LoVo (cell line): ENCODE measurements at places on chromosomes 7 and 10.

- DNase-seq = no peak
Observed at GRCh38 chr7:131021460-131021859, 287.5 kb upstream of the KLF14 start.

DNA sequence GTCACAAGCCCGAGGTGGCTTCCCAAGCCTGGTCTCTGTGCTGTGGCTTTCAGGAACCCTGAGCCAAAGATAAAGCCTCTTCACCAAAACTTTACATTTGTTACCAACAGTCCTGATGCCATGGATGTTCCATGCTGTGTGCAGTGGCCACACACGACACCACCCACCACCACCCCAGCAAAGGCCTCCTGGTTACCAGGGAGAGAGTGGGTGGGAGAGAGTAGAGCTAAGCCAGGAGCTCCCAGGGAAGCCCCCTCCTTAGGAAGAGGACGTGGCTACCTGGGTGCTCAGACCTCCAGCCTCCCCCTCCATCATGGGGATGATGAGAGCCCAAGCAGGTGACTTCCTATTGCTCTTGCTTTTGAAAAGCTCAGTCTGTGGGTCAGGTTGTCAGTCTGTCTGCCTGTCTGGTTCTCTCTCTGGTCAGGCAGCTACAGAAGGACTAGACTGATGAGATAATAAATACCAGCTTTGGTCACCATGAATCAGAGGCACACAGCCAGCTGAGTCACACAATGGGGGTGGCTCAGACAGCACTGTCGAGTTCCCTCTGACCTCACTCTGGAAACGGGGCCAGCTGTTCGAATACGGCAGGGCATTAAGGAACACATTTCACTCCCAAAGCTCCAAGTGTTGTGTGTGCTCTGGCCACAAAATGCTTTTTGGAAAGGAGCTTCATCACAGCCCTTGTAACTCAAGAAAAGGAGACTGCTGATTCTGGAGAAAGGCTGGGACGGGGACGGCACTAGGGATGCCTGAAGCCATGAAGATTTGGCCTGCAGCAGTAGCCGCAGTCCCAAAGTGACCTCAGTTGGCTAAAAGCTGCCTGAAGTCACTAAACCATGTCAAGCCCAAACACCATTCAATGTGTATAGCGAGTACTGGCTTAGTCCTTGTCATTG lies 166.0 kb downstream of the FANK1 start:
- peak; percentile 41 for DNase-seq

GRCh38 chr7:127251465-127252376 lies 1.0 kb downstream of the GRM8 start:
- DNase-seq = no peak

- no peak for DNase-seq
Observed at GRCh38 chr10:51510231-51510630, 189.2 kb downstream of the CSTF2T start.

DNA sequence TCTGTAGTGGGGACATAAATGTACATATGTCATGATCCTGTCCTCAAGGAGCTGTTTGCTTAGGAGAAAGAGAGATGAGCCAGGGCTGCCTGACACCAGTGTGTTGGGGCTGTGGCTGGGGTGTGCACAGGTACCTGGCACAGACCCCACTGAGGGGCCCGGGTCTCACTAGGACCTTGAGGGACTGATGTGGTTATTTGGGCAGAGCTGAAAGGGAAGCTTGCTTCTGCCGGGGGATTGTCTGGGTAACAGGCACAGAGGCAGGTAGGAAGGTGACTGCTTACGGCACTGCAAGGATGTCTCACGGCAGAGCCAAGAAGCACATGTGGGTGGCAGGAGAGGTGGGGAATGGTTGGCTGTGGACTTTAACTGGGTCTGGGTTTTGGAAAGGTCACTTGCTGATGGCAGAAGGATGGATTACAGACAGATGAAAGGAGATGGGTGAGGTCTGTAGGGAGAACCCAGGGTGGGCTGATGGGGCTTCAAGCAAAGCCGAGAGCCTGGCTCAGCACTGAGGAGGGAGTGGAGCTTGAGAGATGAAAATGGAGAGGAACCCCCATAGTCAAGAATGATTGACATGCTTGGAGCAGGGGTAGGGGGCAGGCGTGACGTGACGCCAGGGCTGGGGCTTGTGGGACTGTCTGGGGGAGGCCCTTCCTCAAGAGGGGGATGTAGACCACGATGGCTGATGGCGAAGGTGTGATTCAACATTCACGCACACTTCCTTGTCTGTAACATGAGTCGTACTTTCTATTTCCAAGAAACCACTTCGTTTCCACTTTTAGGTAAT lies 207.7 kb upstream of the SHH start:
- no peak for DNase-seq
